ENCODE measurements at places on chromosomes 16 and 17.

DNA sequence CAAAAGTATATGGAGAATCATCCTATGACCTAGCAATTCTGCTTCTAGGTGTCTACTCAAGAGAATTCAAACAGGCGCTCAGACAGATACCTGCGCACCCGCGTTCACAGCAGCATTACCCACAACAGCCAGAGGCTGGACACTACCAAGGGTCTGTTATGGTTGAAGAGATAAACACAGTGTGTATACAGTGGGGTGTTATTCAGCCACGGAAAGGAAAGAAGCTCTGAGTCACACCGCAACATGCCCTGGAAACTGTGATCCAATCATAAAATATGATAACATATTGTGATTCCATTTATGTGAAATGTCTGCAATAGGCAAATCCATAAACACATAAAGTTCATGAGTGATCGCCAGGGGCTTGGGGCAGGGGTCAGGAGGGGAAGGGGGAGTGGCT lies 18.0 kb upstream of the JPH3 start:
- no peak for DNase-seq

DNA sequence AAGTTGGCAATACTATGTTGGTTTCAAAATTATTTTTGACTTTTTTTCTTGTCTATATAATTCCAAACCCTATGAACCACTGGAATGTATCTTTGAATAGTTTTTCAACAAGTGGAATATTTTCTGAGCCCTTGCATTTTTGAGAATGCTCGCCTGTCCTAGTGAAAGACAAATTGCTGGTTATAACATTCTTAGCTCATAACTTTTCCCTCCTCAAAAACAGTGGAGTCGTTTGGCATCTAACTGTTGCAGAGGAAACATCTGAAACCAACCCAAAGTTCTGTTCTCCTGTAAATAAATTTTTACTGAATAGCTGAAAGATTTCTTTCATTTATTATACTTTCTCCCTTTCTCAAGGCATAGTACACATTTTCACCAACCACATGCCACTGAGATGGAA lies 11.3 kb upstream of the COX10 start:
- no peak for DNase-seq

DNA sequence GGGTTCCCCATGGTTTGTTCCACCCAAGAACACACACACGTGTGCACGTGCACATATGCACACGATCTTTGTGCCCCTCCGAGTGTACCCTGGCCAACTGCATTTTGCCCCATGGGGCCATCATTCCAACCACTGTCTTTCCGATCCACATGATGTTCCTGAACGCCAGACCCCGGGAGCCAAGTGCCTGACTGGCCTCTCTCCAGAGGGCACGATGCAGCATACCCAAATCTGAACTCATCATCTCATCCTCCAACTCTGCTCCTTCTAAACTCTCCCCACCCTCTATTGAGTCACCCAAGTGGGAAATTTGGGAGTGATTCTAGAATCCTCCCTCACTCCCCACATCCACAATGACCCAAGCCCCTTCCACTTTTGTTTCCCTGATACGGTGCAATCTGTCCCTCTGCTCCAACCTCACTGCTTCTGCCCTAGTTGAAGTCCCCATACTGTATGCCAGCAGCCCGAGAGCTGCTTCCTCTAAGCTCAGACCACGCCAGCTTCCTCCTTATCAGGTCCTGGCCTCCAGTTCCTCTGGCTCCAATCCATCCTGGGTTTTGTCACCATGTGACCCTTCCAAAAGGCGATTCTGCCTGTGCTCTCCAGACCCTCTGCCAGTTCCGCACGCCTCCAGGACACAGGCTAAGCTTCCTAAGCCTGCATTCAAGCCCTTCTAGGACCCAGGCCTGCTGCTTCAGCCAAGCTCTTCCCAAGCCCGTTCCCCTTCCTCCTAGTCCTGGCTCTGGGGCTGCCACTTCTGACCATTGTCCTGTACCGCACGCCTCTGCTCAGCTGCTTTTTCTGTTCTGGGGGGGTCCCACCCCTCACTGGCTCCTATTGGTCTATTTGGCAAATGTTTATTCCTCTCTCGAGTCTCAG lies 10.1 kb upstream of the TMEM208 start:
- DNase-seq: peak; percentile 78

- no peak for DNase-seq
Observed at GRCh38 chr16:82344157-82344556, 174.1 kb upstream of the MPHOSPH6 start.

- no peak for DNase-seq
Observed at GRCh38 chr17:5705876-5706576, 121.7 kb upstream of the NLRP1 start.

DNA sequence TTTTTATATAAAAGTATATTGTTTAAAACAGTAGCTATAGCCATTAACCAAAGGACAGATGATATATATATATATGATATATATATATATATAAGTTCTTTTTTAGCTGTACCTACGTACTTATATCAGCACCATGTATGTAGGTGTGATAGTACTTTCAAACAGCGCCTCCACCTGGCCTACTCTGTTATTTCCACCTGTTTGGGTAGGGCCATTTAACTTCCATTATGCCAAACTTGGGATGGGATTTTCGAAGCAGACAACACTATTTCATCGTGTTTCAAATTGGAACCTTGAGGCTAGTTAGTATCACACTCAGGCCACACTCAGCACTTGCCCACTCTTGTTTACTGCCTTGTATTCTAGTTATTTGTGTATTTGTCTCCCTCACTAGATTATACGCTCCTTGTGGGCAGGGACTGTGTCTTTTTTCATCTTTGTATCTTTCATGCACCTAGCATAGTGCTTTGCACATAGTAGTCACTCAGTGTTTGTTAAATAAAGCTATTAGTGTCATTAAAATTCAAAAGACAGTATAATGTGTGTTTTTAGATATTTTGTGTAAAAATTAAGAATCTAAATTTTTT lies 11.8 kb upstream of the CLTC start:
- DNase-seq: no peak

- no peak for DNase-seq
Observed at GRCh38 chr17:16662936-16663335, 9.3 kb upstream of the ZNF624 start.

- DNase-seq: no peak
Observed at GRCh38 chr16:2460391-2460713, 443 bp downstream of the TEDC2 start.

DNA sequence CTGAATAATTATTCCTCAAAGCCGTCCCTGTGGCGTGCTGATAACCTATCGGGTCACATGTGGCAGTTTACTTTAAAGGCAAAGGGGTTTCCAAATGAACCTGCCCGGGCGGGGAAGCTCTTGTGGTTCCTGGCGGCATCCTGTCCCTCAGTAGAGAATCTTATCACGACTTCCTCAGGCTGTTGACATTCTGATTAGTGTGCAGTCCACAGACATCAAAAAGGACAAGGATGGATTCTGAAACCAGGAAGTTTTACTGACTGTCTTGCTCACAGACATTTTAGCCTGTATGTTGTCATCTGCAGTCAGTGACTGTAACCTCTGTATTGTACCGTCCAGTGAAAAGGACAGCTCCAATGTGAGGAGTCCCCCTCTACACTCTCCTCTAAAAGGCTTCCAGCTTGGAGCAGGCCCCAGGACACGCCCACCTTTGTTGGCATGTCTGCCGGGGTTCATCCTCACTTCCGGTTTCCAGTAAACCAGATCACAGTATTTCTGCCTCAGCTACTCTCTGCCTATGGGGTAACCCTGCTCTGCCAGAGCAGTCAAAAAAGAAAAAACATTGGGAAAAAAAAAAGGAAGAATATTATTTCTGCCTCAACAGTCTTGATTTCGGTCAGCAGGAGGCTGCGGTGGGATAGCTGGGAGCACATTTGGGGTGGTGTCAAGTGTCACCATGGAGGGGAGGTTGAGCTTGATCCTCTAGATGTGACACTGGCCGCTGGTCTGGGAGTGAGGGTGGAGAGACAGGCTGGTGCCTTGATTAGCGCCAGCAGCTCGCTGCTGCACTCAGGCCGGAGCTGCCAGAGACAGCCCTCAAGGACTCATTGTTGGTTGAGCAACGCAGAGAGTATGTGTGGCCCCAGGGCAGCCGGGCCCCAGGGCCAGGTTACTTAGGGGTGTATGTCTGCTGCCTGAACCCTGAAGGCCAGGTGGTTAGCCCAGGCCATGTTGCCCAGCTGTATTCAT lies 89.0 kb upstream of the DNAH17 start:
- DNase-seq: no peak

- no peak for DNase-seq
Observed at GRCh38 chr16:57646388-57647039, 18.1 kb downstream of the ADGRG1 start.

DNA sequence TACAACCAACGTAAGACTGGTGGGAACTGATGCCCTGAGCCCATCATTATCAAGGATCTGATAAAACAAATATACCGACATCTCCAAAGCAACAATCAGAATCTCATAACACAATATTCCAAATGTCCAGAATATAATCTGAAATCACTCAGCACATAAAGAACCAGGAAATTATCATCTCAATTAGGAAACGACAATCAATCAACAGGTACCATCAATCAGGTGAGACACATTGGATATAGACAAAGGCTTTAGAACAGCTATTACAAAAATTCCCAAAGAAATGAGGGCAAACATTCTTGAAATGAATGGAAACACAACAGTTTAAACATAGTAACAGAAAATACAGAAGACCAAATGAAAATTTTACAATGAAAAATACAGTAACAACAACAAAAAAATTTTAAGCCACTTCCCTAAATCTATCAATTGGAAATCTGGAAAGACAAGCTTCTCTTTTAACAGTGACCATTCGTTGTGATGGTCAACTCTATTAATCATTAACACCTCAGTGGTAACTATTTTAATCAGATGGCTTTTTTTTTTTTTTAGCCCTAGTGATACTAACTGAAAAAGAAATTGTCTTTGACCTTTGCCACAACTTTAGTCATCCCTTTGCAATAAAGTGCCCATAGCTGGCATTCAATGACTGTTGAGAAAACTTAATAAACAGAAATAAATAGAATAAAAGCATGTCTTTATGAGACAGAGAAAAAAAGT lies 70.4 kb downstream of the USP32 start:
- no peak for DNase-seq

DNA sequence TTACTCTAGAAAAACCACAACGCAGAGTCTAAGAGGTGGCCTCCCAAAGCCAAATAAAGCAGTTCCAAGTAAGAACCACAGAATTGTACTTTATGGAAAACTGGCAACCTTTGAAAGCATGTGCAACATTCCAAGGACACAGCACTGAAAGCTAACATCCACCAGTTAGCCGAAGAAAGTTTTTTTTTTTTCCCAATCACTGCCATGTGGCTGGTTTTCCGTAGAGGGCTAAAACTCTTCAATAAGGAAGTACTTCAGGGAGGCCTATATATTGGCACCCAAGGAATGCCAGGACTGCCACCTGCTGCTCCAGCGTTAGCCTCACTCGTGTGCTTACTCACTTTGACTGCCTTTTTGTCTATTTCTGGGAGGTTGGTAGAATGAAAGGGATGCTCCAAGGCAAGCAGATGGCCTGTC lies 25.2 kb downstream of the CEP95 start:
- DNase-seq: no peak

GRCh38 chr16:81713295-81713772 lies 65.8 kb upstream of the PLCG2 start:
- DNase-seq: no peak

DNA sequence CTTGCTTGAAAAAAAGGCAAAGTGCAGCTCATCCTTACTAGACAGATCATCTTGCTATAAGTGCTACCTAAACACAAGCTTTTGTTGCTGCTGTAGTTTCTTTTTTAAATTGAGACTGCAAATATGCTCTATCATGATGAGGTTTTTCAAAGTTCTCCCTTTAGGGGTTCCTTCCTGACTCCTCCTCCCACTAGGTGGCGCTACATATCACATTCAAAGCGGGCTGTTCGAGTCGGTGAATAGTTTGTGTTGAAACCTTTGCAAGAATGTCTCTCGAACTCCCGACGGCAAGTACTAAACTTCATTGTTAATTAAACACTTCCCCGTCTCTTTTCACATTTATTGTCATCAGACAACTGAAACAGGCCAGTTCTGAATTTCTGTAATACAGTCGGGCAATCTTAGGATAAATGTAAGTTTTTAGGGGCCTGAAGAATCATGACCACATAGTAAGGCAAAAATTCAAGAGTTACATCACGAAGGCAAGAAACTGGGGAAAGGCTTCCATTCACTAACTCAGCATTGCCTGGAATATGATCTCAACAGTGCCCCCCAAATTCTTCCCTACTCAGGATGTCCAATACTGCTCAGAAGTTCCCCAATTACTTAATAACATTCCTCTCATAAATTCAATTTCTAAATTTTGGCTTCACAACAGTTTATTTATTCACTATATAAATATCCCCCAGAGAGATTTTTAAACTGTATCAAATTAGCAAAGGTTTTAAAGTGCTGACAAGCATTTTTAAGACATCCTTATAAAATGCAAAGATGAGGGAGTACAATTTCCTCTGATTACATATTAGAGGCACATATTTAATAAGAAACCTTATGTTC lies 6.7 kb downstream of the HS3ST3A1 start:
- no peak for DNase-seq

DNA sequence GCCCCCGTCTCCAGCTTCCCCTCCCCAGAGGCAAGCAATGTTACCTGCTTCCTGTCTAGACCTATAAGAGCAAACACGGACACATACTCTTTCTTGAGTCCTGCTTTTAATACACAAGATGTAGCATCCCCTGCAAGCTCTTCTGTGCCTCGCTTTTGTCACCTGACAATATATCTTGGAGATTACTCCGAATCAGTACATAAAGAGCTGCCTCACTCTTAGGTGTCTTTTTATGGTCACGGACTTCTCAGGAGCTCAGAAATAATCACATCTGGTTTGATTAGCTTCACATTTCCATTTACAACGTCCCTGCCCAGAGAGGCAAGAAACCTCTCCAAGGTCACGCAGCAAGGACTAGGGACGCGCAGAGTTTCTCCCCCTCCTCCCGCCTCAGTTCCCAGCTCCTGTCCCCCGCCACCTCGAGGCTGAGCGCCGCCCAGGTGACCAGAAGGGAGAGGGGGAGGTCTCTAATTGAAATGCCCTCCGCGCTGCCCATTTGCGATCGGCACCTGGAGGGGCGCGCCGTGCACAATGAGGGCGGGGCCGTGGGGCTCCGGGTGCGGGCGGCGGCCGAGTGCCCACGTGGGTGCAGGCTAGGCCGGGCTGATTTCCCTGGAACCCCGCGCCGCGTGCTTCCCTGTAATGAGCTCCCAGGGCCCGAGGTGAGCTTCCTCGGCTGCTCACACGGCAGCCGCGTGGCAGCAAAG lies 13.8 kb upstream of the SEZ6 start:
- peak; percentile 45 for DNase-seq

DNA sequence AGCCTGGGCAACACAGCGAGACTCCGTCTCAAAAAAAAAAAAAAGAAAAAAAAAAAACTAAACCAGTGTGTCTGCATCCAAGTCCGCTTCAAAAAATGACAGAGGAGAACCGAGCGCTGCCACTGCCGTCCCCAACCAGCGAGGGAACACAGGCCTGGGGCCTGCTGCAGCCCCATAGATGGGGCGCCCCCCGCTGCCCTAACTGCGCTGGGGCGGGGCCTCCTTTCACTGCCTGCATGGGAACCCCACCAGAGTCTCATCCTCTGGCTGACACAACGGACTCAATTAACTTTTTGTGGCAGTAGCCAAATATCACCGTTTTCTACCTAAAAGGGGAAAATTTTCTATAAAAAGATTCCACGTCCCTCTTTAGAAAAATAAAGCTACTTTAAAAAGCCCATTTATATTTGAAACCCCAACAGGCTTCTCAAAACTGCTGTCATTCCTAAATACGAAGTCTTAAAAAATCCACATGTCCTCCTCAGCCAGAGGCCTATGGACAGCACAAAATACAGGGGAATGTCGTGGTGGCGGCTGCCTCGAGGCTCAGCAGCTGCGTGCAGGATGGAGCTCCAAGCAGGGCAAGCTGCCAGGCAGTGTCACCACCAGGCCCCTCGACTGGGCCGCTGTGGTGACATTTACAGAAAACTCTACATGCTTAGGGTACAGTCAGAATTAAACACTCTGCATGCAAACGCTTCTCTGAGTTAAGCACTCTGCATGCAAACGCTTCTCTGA lies 30.3 kb downstream of the KLHDC4 start:
- DNase-seq: no peak

Data from Right ventricle myocardium superior (tissue), 1 donor.